ENCODE measurements at places on chromosomes 7 and 10. TPM values are rescaled to one million over a fixed set of nuclear protein-coding genes. Genes with fewer than 3 reads are reported as not detected.
A peak's percentile ranks its signal among the peaks of the same experiment; 100 is the strongest.

GRCh38 chr7:120184866-120185265, 88.1 kb upstream of the KCND2 start:
- no peak for DNase-seq

GRCh38 chr7:144036302-144036885, 12.4 kb upstream of the OR2A5 start:
- no peak for DNase-seq

DNA sequence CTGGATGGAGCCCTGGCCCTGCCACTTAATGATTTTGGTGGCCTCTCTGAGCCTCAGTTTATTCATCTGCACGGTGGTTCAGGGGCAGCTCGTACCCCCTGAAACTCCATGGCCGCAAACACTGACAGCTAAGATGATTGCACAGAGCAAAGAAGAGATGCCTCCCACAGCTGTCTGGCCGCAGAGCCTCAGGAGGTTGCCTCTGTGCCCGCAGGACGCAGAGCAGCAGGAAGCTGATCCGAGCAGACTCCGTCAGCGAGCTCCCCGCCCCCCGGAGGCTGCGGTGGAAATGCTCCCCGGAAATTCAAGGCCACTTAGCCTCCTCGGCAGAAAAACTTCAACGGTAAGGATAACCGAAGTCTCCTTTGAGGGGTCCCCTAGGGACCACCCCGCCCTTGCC, 30.2 kb upstream of the C10orf53 start:
- peak; percentile 23 for DNase-seq

DNA sequence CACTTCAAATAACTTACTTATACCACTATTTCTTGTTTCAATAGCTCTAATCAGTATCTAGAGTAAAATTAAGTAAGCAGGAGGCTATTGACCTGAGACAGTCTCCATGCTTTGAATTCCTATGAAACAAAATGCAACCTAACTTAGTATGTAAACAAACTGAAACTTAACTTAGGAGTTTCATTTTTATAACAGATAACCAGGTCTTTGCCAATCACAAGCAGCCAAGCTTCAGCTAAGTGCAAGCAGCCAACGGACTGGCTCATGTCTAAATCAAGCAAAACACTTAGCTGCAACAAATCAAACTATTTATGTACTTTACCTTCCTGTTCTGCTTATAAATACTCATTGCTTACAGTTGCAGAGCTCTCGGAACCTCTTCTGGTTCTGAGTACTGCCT, 4.4 kb upstream of the GSTK1 start:
- no peak for DNase-seq

DNA sequence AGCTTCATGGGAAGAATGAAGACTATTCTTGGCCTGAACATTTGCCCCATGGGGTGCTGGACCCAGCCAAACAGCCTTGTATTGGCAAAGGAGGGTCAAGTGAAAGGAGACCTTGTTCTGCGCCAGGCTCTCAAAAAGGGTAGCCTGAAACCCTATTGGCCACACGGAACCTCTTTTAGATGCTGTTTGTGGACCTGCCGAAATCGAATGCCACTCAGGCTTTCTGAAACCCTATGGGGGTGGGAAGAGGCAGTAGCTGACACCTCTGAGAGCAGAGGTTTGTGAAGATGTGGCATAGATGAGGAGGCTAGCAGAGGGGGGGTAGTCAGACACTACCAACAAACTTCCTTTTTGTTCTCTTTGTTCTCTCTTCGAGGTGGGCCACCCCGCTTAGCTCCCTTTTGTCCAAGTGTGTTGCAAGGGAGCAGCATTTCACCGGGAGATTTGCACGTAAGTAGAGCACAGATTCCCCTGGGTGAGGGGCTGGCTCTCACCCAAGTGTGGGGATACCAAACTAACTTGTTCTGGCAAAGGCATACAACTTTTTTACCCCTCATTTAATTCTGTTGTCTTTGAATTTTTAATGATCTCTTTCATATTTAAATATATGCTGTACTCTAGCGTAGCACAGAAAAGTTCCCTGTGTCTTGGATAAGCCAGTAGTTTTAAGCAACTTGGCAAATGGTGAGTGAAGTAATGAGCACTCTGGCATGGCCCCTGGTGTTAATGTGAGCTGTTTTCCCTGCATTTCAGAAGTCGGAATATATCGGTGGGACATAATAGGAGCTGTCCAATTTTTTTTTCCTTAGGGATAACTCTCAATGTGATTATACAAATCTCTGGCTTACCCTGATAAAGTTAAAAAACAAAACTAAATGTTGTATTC, 107.7 kb downstream of the SEPTIN7 start:
- DNase-seq, result no peak

Gene TSPAN33
- 1.8 TPM for total RNA-seq

Gene VIPR2
- total RNA-seq, result 2.4 TPM

Gene DLX6
- not detected for total RNA-seq

Gene MPP7
- total RNA-seq, result 1.4 TPM
